Activated CD4-positive, alpha-beta T cell treated with anti-CD3 and anti-CD28 coated beads, Interleukin-2, amount 10 ng/mL, durations not matched to agents 24 days and 14 days (primary cell): ENCODE measurements at places on chromosomes 5 and 9. TPM values are rescaled to one million over a fixed set of nuclear protein-coding genes. Genes with fewer than 3 reads are reported as not detected.
A peak's percentile ranks its signal among the peaks of the same experiment; 100 is the strongest.

GRCh38 chr5:174876-175465 lies 16.3 kb upstream of the LRRC14B start:
- no peak for DNase-seq

The ATP6V1G1 gene
- total RNA-seq: 46.7 and 47.1 TPM in 2 replicates

DNA sequence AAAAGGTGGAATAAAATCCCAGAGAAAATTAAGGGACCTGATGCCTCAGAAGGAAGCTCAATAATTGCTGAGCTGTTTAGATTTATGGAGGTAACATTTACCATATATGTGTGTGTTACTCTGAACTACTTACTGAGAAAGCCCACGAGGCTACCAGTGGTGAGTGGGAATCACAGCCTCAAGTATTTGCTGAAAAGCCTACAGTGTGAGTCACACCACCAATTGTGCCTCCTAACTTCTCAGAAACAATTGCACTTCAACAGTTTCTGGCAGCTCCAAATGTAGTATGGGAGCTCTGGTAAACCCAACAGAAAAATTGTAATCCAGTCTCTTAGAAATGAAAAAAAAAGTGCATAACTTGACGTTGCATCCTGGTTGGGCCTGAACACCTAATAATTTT lies 551.6 kb downstream of the PRDM9 start:
- no peak for DNase-seq

The DPH7 gene
- 51.7 and 51.9 TPM in 2 replicates for total RNA-seq

- DNase-seq: no peak
These were observed 20.4 kb upstream of the IER5L start for GRCh38 chr9:129198319-129199043.

GRCh38 chr9:129411501-129412175 lies 209.3 kb downstream of the C9orf50 start:
- no peak for DNase-seq

GRCh38 chr5:148729182-148729581 lies 74.9 kb upstream of the HTR4 start:
- DNase-seq: no peak

DNA sequence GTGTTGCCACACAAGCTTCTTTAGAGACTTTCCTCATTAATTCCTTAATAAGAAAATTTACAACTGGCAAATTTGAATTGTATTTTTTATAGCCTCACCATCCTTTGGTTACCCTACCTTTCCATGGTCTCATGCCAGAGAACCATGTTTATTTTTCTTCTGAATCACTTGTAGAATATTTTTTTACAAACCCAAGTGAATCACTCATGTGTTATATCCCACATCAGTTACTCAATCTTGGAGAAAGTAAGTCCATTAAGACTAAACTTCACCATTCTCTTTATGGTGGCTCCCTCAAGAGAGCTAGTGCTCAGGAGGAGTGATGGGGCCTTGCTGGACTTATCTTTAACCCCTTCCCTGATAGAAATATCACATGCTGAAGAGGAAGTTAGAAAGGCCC lies 128.9 kb downstream of the SUSD1 start:
- no peak for DNase-seq

The CDKN2B-AS1 gene
- 0.42 and 0.78 TPM in 2 replicates for total RNA-seq

The APBA1 gene
- 0.51 and 1.1 TPM in 2 replicates for total RNA-seq

- no peak for DNase-seq
These were observed 15.2 kb downstream of the RAPGEF1 start for GRCh38 chr9:131724683-131725082.

The SV2C gene
- not detected in 2 replicates for total RNA-seq

The DMRT2 gene
- total RNA-seq: 0.21 and 0.26 TPM in 2 replicates

DNA sequence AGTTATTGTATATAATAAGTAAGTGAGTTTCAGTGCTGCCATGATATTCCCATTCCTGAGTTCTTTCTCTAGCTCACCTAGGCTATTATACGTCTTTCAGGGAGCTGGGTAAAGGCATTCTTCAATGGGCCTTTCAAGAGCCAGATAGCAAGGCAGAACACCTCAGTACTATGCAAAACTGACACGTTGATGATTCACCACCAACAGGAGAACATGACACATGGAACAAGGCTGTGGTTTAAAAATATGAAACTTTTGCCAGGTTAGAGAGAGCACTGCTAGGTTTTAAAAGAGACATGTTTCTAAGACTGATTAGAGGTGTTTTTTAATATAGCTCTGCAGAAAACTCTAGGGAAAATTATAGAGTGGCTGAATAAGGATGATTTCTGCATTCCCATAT lies 95.9 kb downstream of the UGCG start:
- peak; percentile 72 for DNase-seq

The IFNA2 gene
- total RNA-seq: not detected in 2 replicates

The PPP2R2B gene
- 0.12 TPM in 1 of 2 replicates, not detected in the other for total RNA-seq

The LRRC70 gene
- 0.73 and 2.0 TPM in 2 replicates for total RNA-seq

DNA sequence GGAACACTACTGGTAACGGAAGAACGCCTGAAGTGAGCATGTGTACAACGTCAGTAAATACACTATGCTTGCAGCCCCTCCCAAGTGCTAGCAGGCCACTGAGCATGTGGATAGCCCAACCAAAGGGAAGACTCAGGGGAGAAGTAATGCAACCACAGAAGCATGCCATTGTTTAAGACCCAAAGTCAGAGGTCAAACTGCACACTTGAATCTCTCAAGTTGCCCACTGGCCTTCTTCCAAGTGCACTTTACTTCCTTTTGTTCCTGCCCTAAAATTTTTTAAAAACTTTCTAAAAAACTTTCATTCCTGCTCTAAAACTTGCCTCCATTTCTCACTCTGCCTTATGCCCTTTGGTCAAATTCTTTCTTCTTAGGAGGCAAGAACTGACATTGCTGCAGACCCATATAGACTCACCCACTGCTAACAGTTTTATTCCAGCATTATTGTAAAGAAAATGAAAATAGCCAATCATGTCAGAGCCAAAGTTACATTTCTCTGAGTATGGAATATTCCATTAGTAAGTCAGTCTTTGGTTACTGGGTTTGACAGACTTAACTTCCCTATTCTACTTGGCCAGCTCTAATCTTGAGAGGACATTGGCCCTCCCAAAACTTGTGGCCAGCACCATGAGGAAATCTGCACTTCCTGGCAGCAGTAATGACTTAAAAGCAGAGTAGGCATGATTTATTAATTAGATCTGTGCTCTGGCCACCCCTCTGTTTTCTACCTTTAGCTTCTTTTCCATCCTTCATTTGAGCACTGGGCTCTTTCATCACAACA lies 76.9 kb downstream of the TSSK1B start:
- no peak for DNase-seq

The TTLL11 gene
- 2.4 and 2.8 TPM in 2 replicates for total RNA-seq

The SLC46A2 gene
- total RNA-seq: not detected in 2 replicates

DNA sequence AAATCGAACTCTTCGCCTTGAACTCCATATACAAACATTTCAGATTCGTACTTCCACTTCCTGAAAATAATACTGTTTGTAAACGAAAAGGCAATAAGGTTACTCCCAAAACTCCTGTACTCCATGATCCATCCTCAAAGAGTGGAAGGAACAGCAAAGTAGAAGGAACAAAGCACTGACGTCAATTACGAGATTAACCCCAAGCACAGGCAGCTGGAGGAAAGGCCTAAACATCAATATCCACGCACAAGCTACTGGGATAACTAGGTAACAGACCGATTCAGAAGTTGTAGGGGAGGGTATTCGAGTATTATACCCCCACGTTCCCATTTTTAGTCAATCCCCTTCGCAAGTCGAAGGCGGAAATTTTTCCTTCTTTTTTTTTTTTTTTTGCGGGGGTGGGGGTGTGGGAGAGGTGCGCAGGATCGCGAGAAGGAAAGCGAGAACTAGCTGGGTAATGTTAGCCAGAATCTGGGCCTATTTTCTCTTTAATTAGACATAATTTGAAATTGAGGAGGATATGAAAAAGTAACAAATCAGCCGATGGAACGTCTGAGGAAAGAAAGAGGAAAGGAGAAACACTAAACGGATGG lies 909 bp downstream of the AFF4 start:
- DNase-seq: peak; percentile 69

The SPATA31C2 gene
- 0.09 and 0.24 TPM in 2 replicates for total RNA-seq

- DNase-seq: no peak
These were observed 53.3 kb downstream of the UGCG start for GRCh38 chr9:111949919-111950318.

DNA sequence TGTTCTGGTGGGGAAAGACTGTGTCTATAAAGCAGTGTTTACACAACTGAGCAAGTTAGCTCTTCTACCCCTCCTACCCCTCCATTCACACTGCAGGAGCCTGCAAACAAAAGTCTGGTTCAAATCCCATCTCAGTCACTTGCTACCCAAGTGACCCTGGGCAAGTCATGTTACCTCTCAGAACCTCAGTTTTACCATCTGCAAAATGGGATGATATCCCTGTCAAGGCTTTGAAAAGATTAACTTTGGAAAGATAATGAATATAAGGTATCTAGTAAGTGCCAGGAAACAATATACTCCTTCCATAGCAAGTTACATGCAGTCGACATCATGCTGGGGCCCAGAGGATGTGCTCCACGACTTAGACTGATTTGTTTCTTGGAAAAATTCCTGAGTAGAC lies 161.5 kb downstream of the SEC61B start:
- no peak for DNase-seq

The ANKDD1B gene
- total RNA-seq: 0.36 and 0.40 TPM in 2 replicates

The PCDH1 gene
- 0.17 TPM in 1 of 2 replicates, not detected in the other for total RNA-seq

DNA sequence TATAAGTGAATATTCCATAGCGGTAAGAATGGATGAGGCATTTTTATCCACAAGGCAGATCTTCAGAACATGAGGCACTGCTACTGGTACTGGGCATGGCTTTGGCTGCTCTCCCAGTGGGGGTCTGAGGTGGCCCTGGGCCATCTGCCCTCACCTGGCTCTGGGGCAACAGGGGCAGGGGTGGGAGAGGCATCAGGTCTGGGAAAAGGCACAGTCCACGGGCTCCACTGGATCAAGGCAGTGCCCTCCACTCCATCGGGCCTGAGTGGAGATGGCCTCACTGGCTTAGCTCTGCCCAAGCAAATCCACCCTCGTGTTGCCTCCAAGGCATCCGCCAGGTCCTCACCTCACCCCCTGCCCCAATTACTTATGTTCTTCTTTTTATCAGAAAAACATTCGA lies 10.9 kb upstream of the NKD2 start:
- no peak for DNase-seq

GRCh38 chr5:150575745-150576448 lies 64.6 kb upstream of the SYNPO start:
- no peak for DNase-seq

The PFN3 gene
- total RNA-seq: not detected in 2 replicates

GRCh38 chr9:6658628-6659353 lies 13.3 kb upstream of the GLDC start:
- DNase-seq: no peak

The GGTA1 gene
- total RNA-seq: 0.14 TPM in 1 of 2 replicates, not detected in the other

DNA sequence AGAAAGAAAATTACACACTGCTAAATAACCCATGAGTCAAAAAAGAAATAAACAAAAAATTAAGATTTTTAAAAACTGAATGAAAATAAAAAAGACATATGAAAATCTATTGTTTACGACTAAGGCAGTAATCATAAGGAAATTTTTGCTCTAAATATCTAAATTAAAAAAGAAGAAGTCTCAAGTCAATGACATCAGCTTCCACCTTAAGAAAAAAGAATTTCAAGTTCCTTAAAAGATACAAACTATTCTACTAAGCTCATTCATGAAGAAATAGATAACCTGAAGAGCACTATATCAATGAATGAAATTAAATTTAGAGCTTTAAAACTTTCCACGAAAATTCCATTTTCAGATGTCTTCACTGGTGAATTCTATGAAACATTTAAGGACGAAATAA lies 15.7 kb upstream of the STARD4 start:
- no peak for DNase-seq

DNA sequence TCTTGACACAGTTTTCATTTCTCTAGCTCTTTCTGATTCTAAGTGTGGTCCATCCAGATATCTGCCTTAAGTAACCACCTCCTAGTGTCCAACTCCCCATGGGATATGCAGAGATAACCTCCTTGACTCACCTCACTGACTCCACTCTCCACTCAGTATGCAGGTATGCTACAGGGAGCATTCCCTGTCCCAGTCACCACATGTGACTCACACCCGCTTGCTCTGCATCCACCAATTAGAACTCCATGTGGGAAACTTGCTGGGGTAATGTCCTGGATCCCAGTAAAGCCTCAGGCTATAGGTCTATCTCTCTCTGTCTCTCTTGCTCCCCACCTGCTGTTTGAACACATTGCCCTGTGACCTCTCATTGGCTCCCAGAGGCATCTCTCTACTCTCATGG lies 563.9 kb downstream of the HTR1A start:
- DNase-seq: no peak

The TXNDC8 gene
- not detected in 2 replicates for total RNA-seq

- no peak for DNase-seq
These were observed 75.4 kb upstream of the CPLX2 start for GRCh38 chr5:175795959-175796358.

GRCh38 chr9:88742483-88742882 lies 207.5 kb downstream of the NXNL2 start:
- no peak for DNase-seq

DNA sequence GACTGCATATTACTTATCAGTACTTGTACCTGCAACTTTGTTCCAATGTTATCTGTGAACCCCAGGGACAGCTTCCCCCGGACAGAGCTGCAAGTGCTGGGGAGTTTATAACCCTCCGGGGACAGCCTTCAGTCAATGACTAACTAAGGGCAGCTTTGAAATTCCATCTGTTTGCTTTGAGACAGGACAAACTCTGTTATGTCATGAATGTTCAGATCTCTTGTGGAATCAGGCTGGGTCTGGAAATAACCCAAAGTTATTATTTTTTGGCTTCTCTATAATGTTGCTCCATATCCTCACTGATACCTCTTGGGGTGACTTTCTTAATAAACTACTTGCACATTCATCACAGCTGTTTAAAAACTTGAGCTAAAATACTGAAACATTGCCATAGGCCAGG lies 617.5 kb upstream of the TLE4 start:
- DNase-seq: no peak

GRCh38 chr9:92353051-92353450 lies 27.3 kb downstream of the CENPP start:
- DNase-seq: no peak

The PCDHGB7 gene
- 0.12 and 0.17 TPM in 2 replicates for total RNA-seq

The TSLP gene
- total RNA-seq: 0.09 and 0.42 TPM in 2 replicates

DNA sequence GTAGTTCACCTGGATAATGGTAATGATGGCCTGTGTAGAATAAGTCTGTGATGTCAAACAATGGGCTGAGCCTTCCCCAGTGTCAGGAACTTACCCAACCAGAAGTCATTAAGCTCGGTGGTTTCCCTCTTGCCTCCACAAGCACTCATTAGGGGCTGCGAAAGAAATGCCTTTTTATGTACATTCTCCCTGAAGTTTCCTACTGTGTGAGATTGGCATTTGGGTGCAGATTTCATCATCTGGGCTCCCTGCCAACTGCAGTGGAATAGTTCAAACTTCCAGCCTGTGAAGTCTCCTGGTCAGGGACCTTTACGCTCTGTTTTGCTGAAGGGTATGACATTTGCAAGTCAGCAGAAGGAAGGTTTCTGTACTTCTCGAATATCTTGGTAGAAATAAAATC lies 41.6 kb upstream of the TMEM215 start:
- peak; percentile 32 for DNase-seq

The PPP1R26 gene
- 0.69 and 0.82 TPM in 2 replicates for total RNA-seq

GRCh38 chr5:117131876-117132275 lies 557.3 kb upstream of the SEMA6A start:
- no peak for DNase-seq

- no peak for DNase-seq
These were observed 33.6 kb upstream of the HSD17B4 start for GRCh38 chr5:119418606-119419100.
